ENCODE measurements at places on chromosomes 1 and 21.
A peak's percentile ranks its signal among the peaks of the same experiment; 100 is the strongest.

- no peak for DNase-seq
Measured at GRCh38 chr21:46117586-46118315, 19.8 kb downstream of the COL6A2 start.

DNA sequence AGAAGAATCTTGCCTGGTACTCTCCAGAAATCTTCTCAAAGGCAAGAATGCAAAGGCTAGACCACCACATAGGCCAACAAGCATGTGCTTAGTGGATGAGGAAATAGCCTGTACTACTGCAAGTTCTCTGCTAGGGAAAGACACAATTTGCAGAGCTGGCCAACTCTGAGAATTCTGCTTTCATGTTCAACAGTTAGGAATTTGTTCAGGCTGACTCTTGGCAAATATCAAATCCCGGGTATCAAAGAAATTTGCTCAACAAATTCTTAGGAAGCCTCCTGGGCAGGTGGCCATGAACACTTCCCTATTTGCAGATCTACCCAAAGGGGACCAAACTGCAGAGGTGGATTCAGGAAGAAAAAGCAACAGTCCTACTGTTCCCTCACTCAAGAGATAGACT lies 15.0 kb upstream of the H3-3A start:
- no peak for DNase-seq

DNA sequence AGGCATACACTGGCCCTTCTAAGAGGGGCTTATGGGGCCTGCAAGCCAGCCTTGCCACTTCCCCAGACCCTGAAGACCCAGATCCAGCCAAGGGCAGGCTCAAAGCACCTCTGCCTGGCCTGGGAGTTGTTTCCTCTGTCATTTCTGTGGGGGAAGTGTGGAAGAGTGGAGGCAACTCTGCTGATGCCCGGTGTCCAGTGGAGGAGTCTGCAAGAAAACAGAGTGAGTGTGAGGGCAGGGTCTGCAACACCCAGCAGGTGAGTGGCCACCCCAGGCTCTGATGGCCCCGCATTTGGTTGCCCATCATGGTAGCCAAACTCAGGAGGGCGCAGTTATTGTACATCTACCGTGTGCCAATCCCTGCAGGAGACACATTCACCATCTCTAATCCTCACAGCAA lies 8.4 kb downstream of the CLEC20A start:
- DNase-seq, result no peak

- no peak for DNase-seq
Measured at GRCh38 chr1:119310301-119310700, 58.3 kb upstream of the HAO2 start.

- DNase-seq, result no peak
Measured at GRCh38 chr1:246526915-246527314, 19.8 kb upstream of the SMYD3 start.

DNA sequence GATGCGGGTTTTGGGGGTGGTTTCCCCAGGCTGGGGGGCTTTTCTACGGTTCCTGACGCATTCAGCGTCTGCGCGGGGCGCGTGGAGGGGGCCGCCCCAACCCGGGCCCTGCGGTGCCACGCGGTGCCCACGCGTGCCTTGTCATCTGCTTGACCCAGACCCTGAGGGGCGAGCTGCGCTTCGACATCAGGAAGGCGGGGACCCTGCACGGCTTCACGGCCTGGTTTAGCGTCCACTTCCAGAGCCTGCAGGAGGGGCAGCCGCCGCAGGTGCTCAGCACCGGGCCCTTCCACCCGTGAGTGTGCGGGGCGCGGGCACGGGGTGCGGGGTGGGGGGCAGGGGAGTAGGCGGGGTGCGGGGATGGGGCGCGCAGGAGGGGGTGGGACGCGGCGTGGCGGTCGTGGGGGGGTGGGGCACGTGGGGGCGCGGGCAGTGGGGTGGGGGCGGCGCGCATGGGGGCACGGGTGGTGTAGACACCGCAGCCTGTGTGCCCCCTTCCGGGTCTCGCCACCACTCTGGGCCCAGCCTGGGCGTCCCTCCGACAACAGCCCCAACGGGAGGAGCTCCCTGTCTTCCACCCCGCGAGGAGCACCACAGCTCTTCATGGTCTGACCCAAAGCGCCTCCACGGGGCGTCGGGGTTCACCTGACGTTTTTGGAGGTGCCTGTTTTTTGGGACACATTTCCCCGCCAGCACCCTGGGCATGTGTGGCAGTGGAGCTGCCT lies 26.3 kb downstream of the PRMT2 start:
- no peak for DNase-seq

- DNase-seq, result no peak
Measured at GRCh38 chr1:115184260-115184950, 95.1 kb upstream of the TSPAN2 start.

GRCh38 chr1:183675381-183675780 lies 22.3 kb upstream of the APOBEC4 start:
- no peak for DNase-seq

GRCh38 chr1:39917825-39918224 lies 16.1 kb upstream of the MYCL start:
- DNase-seq, result no peak

DNA sequence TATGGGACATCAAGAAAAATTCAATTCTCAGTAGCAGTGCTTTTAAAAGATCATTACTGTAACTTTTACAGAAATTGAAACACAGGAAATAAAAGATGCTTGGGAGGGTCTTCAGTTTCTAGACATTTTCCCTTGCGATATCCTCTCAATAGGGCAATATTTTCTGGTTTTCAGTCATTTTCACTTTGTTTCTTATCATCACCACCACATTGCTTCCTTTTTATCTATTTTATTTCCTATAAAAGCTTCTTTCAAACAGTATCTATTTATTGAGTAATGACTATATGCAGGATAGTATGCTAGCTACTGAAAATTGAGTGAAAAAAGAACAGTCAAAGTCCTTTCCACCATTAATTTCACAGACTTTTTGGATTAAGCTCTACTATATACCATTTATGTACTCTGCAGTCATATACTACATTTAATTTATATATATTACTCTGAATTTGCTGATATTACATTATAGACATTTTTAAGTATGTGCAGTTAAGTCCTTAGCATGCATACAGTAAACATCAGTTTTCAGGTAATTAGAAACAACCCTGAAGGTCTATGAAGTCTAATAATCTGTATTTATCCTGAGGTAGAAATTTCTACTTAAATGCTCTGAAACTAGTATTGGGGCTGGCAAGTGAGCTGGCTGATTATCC lies 18.7 kb downstream of the TRMT1L start:
- no peak for DNase-seq

GRCh38 chr21:46008893-46009621 lies 27.5 kb downstream of the COL6A1 start:
- no peak for DNase-seq

- no peak for DNase-seq
Measured at GRCh38 chr1:197918807-197919345, 1.7 kb downstream of the LHX9 start.

DNA sequence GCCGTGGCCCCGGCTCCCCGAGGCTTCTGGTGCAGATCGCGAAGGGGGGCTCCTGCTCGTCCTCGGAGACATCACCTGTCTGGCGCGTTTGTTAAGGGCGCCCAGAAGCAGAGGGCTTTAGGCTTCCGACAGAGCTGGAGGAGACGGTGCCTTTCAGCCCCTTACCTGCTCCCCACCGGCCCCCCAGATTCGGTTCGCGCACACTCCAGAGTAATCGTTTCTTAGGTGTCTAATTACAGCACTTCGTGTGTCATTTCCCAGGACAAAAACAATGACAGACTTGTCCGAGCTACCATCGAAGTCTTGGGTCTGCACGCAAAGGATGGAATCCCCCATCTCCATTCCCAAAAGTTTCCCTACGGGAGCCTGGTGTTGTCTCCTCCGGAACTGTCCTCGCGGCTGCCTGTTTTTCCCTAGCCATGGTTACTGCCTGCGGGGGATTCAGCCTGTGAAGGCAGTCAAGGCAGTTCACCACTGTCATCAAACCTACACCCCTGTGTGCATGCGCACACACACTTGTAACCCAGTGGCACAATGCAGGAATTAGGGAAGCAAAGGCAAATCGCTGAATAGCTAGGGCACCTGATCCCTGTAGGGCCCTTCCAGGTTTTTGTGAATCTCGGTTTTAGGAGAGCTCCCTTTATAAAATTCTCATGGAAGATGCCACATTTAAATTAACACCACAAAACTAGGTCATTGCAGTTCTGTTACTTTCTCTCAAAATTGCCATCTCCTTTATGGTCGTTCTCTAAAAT lies 738 bp upstream of the CDC42BPA start:
- no peak for DNase-seq

DNA sequence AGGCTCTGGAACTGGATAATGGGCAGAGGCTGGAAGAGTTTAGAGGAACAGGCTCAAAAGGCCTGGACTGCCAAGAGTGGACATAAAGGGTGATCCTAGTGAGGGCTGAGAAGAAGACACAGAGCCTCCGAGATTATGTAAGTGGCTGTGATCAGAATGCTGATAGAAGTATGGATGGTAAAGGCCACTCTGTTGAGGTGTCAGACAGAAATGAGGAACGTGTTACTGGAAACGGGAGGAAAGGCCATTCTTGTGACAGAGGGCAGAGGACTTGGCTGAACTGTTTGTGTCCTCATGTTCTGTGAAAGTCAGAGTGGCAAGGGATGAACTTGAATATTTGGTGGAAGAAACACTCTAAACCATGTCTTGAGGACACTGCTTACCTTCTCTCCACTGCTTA lies 6.7 kb upstream of the ABCG1 start:
- DNase-seq, result no peak

- peak; percentile 20 for DNase-seq
Measured at GRCh38 chr1:43435146-43436145, 18.3 kb downstream of the HYI start.

Data from AG04450 (cell line).